ENCODE measurements at places on chromosomes 3 and 15. TPM values are rescaled to one million over a fixed set of nuclear protein-coding genes. Genes with fewer than 3 reads are reported as not detected.
A peak's percentile ranks its signal among the peaks of the same experiment; 100 is the strongest.

- DNase-seq, result peak; percentile 76
- H3K36me3 ChIP-seq, result no peaks in the 10 kb centered on the region
- peak overlapping the region; percentile 99 for H3K27ac ChIP-seq
- H3K4me3 ChIP-seq, result peak overlapping the region; percentile 71
- H3K4me1 ChIP-seq, result peaks cover 26% of the 10 kb centered on the region
Measured at GRCh38 chr3:152269056-152269830, 514 bp downstream of the MBNL1 start.

GRCh38 chr3:197197334-197197733, 101.1 kb downstream of the DLG1 start:
- no peaks in the 10 kb centered on the region for H3K27me3 ChIP-seq
- H3K4me1 ChIP-seq, result peaks cover 20% of the 10 kb centered on the region
- no peak overlapping the region for H3K27ac ChIP-seq
- H3K36me3 ChIP-seq, result peaks cover 7% of the 10 kb centered on the region
- DNase-seq, result no peak

DNA sequence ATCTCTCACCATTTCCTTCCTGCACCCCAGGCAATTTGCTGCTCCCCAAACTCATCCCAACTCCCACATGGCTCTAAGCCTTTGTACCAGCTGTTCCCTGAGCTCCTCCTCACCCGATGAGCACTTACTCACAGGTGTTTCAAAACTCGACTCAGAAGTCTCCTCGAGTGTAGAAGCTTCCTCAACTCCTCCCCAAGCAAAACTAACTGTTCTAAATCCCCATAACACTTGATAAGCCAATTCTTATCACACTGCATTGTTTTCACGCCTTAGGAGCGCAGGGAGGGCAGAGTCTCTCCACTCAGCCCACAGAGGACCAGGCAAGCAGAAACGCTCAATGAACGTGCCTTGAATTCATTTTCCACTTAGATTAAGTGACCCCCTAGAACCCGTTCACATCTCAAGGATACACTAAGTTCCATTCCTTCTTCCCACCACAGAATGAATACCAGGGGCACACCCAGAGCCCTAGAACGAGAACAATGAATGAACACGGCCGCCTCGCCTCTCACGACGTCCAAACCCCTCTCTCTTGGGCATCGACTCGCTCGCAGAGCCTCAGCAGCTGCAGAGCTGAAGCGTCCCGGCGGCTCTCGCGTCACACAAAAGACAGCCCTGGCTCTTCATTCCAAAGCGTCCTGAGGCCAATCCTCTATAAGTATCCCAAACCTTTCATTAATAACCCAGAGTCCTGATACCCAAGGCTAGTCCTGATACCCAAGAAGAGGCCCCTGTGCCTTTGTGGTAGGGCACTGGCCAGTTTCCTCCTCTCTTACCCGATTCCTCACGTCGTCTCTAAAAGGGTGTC, 1.1 kb downstream of the RAF1 start:
- peak overlapping the region; percentile 98 for H3K4me3 ChIP-seq
- DNase-seq, result peak; percentile 48
- H3K27me3 ChIP-seq, result no peaks in the 10 kb centered on the region
- H3K36me3 ChIP-seq, result no peaks in the 10 kb centered on the region
- peaks cover 57% of the 10 kb centered on the region for H3K4me1 ChIP-seq
- peak overlapping the region; percentile 100 for H3K27ac ChIP-seq

GRCh38 chr15:60278879-60279278, 118.9 kb downstream of the ANXA2 start:
- H3K27me3 ChIP-seq, result peaks cover 17% of the 10 kb centered on the region
- DNase-seq, result no peak
- H3K4me1 ChIP-seq, result no peaks in the 10 kb centered on the region
- no peaks in the 10 kb centered on the region for H3K36me3 ChIP-seq

GRCh38 chr15:25541228-25541627, 102.4 kb upstream of the UBE3A start:
- H3K27me3 ChIP-seq, result no peaks in the 10 kb centered on the region
- H3K4me3 ChIP-seq, result no peak overlapping the region
- H3K36me3 ChIP-seq, result no peaks in the 10 kb centered on the region
- peaks cover 16% of the 10 kb centered on the region for H3K4me1 ChIP-seq
- H3K27ac ChIP-seq, result no peak overlapping the region
- no peak for DNase-seq

- H3K4me3 ChIP-seq, result no peak overlapping the region
- no peak overlapping the region for H3K27ac ChIP-seq
- peaks cover 42% of the 10 kb centered on the region for H3K4me1 ChIP-seq
- DNase-seq, result no peak
Measured at GRCh38 chr3:136931606-136932005, 26.2 kb upstream of the IL20RB start.

DNA sequence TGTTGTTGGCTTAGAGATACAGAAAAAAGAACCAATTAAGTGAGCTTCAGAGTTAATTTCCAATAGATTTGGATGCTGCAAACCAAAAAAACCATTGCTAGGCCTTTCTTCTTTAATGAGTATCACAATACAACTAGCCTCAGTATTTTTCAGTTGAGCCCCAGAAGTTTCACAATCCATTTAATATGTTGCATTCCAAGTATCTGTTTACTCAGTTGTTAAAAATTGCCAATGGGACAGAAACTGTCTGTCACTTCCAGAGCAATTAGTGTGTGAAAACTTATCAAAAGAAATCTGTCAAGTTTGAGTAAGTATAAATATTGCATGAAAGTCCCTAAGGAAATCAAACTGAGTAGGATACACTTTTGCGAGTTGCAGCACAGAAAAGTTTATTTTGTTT, 247.8 kb downstream of the IL5RA start:
- no peak for DNase-seq
- H3K27ac ChIP-seq, result no peak overlapping the region
- H3K4me1 ChIP-seq, result no peaks in the 10 kb centered on the region

DNA sequence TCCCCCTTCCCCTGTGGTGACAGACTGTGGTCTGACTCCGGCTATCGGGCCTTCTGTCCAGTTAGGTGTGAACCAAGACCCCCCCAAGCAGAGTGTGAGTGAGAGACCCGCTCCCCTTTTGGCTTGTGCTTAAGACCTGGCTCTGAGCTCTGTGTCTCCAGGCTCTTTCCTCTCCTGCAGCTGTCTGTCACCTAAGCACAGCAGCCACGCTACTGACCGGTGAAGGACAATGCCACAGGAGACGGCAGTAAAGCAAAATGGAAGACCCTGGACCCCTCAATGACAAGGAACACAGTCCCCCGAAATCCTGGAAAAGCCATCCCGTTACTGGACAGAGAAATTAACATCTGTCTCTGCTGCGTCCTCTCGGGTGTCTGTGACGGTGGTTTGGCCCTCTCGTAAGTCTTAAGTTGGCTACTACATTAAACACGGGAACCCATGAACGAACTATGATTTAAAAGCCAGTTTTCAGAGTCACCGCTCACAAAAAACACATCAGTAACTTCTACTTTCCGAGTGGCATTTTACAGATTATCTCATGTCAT, 53.7 kb downstream of the CHSY1 start:
- H3K36me3 ChIP-seq, result no peaks in the 10 kb centered on the region
- H3K27me3 ChIP-seq, result no peaks in the 10 kb centered on the region
- peak overlapping the region; percentile 79 for H3K27ac ChIP-seq
- H3K4me1 ChIP-seq, result peaks cover 22% of the 10 kb centered on the region

GRCh38 chr3:34256021-34256420, 457.6 kb downstream of the PDCD6IP start:
- no peak overlapping the region for H3K4me3 ChIP-seq
- H3K27ac ChIP-seq, result no peak overlapping the region
- H3K4me1 ChIP-seq, result peaks cover 6% of the 10 kb centered on the region

- H3K27ac ChIP-seq, result no peak overlapping the region
- no peak for DNase-seq
- peaks cover 3% of the 10 kb centered on the region for H3K4me1 ChIP-seq
- H3K27me3 ChIP-seq, result no peaks in the 10 kb centered on the region
- H3K36me3 ChIP-seq, result no peaks in the 10 kb centered on the region
Measured at GRCh38 chr15:51355096-51355495, 13.6 kb downstream of the GLDN start.

DNA sequence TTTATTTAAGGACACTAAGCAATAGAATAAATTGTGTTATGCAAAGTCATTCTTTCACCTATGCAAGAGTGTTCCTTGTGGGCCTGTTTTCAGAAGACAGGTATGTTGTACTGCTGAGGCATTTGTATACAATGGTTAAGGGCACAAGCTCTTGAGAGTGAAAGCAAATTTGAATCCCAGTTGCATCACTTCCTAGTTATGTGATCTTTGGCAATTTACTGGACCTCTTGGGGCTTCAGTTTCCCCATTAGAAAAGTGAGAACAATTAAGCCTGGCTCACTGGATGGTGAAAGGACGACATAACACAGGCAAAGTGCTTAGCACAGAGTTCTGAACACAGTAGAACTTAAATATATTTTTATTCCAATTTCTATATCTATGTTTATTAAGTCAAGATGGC, 117.4 kb downstream of the EFHB start:
- no peaks in the 10 kb centered on the region for H3K27me3 ChIP-seq
- H3K36me3 ChIP-seq, result no peaks in the 10 kb centered on the region
- H3K27ac ChIP-seq, result no peak overlapping the region
- H3K4me1 ChIP-seq, result no peaks in the 10 kb centered on the region
- no peak for DNase-seq
- no peak overlapping the region for H3K4me3 ChIP-seq

- no peaks in the 10 kb centered on the region for H3K27me3 ChIP-seq
- no peak overlapping the region for H3K27ac ChIP-seq
- H3K4me1 ChIP-seq, result peaks cover 8% of the 10 kb centered on the region
- H3K36me3 ChIP-seq, result no peaks in the 10 kb centered on the region
Measured at GRCh38 chr3:62708638-62709373, 166.4 kb downstream of the CADPS start.

- no peaks in the 10 kb centered on the region for H3K4me1 ChIP-seq
- H3K36me3 ChIP-seq, result no peaks in the 10 kb centered on the region
- no peak overlapping the region for H3K4me3 ChIP-seq
- H3K27me3 ChIP-seq, result no peaks in the 10 kb centered on the region
- H3K27ac ChIP-seq, result no peak overlapping the region
- DNase-seq, result no peak
Measured at GRCh38 chr15:87496109-87496508, 760.4 kb downstream of the NTRK3 start.

DNA sequence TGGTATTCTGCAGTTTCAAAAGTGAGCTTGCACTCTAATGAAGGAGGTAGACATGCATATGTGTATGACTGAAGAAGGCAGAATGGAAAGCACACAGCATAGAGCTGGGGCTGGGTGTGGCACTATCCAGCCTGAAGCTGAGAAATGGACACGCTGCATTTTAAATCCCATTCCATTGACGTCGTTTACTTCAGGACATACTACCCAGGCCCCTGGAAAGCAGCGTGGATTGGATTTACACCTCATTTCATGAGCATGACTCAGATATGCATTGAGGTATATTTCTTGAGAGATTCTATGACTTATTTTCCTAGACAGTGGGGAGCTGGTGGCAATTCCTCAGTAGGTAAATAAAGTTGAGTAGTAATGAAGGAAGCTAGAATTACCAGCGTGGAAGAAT, 101.4 kb downstream of the ABI3BP start:
- no peak overlapping the region for H3K27ac ChIP-seq
- H3K36me3 ChIP-seq, result no peaks in the 10 kb centered on the region
- no peak overlapping the region for H3K4me3 ChIP-seq
- peaks cover 5% of the 10 kb centered on the region for H3K4me1 ChIP-seq
- H3K27me3 ChIP-seq, result no peaks in the 10 kb centered on the region
- no peak for DNase-seq

DNA sequence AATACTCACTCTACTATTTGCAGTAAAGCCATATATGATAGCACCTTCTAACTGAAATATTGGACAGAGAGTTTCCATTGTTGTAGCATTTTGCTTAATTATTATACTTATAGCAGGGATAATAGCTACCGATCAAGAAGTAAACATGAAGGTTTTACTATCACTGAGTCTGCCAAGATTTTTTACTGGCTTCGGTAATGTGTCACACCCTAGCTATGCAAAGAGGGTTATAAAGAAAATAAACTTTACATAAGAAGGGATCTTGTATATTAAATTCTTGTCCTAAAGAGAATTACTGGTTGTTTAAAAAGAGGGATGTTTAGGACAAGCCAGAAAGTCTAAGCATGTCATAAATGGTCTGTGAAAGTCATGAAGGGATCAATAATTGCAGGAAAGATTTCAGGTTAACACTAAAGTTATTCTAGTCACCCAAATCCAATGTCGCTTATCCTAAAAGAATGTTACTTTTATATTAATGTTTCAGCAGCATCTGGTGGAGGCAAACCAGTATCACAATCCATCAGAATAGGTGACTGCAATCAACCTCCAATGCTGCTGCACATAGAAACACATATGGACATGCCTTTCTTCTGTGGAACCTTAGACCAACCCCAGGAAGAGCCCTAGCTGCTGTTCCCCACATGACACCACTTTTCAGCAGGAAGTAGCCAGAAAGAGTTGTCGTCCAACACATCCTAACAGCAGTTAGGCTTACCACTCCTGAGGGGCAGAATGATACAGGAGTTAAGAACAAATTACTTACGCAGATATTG, 62.7 kb upstream of the GK5 start:
- H3K4me3 ChIP-seq, result no peak overlapping the region
- H3K36me3 ChIP-seq, result no peaks in the 10 kb centered on the region
- H3K4me1 ChIP-seq, result no peaks in the 10 kb centered on the region
- no peak for DNase-seq
- H3K27me3 ChIP-seq, result no peaks in the 10 kb centered on the region

DNA sequence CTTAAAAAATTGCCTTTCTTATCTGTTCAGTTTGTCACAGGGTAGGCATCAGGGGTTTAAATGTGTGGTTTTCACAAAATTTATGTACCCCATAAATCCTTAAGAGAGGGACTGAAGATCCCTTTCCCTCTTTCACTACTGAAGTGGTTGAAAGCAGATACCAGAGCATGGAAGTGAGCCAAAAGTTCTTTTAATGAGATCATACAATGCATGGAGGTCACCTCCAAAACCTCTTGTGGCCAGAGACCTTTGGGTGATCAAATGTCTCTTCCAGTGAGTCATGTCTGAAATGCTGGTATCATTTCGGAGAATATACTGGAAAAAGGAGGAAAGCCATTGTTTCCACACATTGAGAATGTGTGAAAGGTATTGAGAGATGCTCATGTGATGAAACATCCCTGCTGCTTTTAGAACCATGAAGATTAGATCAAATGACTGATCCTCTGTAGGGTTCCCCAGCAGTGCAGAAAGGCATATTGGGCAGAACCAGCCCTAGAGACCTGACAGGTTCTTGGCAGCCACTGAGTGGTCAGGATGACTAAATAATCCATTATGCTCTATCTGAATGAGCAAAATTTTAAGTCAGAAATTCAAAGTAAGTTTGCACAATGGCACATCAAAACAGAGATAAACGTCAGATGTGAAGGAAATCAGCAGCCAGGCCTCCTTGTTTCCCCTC, 165.8 kb upstream of the SLC2A2 start:
- no peak overlapping the region for H3K4me3 ChIP-seq
- H3K27me3 ChIP-seq, result no peaks in the 10 kb centered on the region
- no peaks in the 10 kb centered on the region for H3K4me1 ChIP-seq
- H3K36me3 ChIP-seq, result no peaks in the 10 kb centered on the region

The UTS2B gene
- total RNA-seq, result not detected

The ARPC4 gene
- 129 TPM for total RNA-seq

The CHRD gene
- 27.2 TPM for total RNA-seq

The RSRC1 gene
- total RNA-seq, result 502 TPM

The CHRM5 gene
- not detected for total RNA-seq

The STARD9 gene
- total RNA-seq, result 25.7 TPM

The CSPG4 gene
- 33.2 TPM for total RNA-seq

The SEMA3B gene
- 310 TPM for total RNA-seq

The CYP1A1 gene
- not detected for total RNA-seq

The ROBO1 gene
- 17.5 TPM for total RNA-seq

The ECE2 gene
- not detected for total RNA-seq

The TF gene
- total RNA-seq, result 1.8 TPM

The DNAH12 gene
- not detected for total RNA-seq

Measured in stomach (tissue), 19 donors.